ENCODE measurements at places on chromosomes 6 and 20.

GRCh38 chr20:15033891-15034290 lies 696.5 kb upstream of the FLRT3 start:
- DNase-seq = no peak

DNA sequence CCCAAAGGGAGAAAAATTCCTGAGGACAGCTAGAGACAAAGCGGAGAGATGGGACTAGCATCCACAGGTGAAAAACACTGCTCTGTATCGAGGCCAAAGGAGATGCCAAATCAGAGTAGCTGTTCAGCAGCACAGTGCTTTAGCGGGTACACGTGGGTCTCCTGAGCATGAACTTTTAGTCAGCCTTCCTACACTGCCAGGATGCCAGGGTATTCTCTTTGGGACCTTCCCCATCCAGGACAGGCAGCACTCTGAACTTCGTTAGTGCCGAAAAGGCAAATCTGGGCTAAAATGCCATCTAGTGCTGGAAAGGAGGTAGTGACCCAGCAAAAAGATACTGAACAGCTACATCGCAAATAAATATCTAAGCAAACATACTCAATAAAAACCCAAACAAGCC lies 64.9 kb downstream of the C6orf58 start:
- peak; percentile 16 for DNase-seq

DNA sequence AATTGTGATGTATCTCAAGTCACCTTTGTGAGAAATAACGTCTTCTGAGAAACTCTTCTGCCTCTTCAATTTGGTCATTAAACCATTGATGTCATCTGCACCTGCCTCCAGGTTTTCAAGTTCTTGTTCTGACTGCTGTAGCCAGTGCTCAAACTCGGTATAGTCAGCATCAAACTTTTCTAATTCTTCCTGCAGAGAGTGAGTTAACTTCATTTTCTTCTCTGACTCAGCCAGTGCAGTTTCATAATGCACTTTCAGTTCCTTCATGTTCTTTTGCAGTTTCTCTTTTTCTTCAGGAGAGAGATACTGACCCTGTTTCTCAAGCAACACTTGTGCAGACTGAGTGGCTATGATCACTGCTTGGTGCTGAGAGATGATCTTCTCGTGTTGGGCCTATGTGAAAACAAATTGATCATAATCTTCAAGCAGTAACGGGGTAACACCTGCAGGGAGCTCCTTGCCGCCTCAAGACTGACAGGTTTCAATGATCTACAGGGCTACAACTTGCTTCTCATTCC lies 48.8 kb downstream of the DST start:
- DNase-seq = no peak

DNA sequence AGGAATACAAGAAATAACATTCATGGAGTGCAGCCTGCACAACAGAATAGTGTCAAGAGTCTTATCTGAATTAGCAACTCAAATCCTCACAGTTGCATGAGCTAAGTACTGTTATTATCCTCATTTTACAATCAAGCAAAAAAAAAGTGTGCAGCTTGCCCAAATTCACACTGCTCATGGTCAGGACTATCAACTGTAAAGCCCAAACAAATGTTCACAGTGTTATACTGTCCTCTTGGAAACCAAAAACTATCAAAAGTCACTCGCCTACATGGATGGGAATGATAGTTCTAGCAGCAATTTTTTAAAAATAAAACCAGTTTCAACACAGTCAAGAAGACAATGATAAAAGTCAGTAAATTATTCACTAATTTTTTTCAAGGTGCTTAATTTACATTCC lies 114.6 kb upstream of the HSF2 start:
- no peak for DNase-seq

- no peak for DNase-seq
Measured at GRCh38 chr6:104862456-104862855, 2.7 kb upstream of the HACE1 start.

- DNase-seq = no peak
Measured at GRCh38 chr6:143579703-143580102, 68.2 kb upstream of the FUCA2 start.

All from Jurkat, Clone E6-1 (cell line).